ENCODE measurements at places on chromosomes 13 and 19.

DNA sequence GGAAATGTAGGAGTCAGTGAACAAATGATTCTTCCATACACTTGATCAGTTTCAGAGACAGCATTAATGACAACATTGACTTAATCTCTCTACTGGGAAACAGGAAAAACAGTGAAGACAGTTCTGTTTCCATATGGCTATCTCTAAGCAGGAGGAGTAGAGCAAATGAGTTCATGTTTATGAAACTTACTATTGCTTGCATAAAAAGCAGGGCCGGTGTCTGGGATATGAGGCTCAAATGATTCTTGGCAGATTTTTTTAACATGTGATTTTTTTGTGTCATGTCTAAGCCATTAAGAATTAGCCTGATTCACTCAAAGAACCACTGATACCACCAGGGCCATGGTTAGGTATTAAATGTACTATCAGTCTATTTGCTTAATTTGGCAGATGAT is 141.9 kb downstream of the SLC7A1 start:
- no peak for DNase-seq

- peak; percentile 32 for DNase-seq
Observed at GRCh38 chr19:40607311-40608239, 6.4 kb downstream of the LTBP4 start.

DNA sequence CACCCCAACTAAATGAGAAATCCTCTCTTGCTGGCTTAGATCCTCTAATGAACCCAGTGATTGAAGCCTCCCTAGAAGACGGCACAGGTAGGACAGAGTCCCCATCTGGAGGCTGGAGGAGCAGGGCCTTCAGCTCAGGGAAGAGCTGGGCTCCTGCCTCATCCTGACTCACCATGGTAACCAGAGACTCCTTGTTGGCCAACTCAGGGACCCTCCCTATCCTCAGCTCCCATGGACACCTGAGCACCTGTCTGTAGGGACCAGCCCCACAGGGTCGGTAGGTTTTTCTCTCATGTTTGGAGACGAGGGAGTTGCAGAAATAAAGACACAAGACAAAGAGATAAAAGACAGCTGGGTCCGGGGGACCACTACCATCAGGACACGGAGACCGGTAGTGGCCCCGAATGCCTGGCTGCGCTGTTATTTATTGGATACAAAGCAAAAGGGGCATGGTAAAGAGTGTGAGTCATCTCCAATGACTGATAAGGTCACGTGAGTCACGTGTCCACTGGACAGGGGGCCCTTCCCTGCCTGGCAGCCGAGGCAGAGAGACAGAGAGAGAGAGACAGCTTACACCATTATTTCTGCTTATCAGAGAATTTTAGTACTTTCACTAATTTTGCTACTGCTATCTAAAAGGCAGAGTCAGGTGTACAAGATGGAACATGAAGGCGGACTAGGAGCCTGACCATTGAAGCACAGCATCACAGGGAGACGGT is 26.6 kb downstream of the SIGLEC7 start:
- DNase-seq = no peak

DNA sequence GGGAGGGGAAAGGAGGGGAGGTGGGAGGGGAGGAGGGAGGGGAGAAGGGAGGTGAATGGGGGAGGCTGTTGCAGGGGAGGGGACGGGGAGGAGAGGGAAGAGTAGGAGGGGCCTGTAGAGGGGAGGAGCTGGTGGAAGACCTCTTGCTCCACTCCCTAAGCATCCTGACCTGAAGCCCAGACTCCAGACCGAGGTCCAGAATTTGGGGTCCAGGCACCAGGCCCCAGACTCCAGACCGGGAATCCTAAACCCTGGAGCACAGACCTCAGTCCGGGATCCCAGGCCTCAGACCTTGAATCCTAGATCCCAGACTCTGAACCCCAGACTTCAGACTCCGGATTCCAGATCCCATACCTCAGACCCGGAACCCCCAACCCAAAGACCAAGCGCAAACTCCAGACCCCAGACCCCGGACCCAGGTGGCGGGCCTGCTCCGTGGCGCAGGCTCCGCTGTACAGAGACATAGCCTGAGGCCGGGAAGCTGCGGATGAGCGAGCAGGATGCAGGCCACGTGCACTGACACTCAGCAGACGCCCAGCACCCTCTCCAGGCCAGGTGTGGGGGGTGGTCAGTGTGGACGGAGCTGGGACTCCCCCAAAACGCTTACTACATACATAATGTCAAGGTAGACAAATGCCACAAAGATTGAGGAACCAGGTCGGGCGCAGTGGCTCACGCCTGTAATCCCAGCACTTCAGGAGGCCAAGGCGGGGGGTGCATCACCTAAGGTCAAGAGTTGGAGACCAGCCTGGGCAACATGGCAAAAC is 710 bp upstream of the BTBD2 start:
- DNase-seq = peak; percentile 78

DNA sequence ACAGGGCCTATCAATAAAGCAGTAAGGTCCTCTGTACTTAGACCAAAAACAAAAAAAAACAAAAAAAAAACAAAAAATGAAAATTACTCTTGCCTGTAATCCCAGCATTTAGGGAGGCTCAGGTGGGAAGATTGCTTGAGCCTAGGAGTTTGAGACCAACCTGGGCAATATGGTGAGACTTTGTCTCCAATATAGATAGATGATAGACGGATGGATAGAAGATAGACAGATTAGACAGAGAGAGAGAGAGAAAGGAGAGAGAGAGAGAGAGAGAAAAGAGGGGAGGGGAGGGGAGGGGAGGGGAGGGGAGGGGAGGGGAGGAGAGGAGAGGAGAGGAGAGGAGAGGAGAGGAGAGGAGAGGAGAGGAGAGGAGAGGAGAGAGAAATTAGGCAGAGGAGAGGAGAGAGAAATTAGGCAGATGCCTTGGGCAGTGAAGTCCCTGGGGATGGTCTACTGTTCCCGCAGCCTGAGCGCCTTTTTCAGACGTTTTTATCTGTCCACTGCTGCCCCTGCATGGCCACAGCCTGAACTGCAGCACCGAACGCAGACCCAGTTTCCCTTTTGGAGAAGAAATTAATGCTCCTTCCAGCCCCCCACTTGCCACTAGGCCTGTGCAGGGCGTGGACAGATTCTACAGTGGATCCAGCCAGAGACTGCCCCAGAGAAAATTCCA is 9.8 kb upstream of the ZNF627 start:
- DNase-seq = peak; percentile 80

- no peak for DNase-seq
Observed at GRCh38 chr19:42207767-42208271, 9.7 kb downstream of the DEDD2 start.

- no peak for DNase-seq
Observed at GRCh38 chr19:40583283-40583682, 6.6 kb downstream of the SHKBP1 start.

- DNase-seq = no peak
Observed at GRCh38 chr19:45771311-45771933, 2.4 kb upstream of the SIX5 start.

DNA sequence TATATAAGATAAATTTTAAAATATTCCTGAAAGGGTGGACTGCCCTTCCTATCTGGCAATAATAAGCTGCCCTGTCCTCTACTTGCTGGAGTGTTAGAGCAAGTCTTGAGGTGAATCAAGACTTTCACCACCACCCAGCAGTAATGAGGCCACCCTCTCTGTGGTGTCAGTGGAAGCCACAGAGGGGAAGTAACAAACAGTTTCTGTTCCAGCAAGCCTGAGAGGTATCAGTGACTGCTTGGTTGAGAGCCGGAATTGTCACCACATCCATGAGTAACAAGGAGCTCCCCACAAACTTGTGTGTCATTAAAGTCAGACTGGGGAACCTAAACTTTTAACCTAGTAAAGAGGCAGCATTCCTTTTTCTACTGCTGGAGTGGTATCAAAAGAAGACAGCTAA is 532.7 kb upstream of the SPRY2 start:
- DNase-seq = no peak

GRCh38 chr19:19209372-19209771 is 2.4 kb upstream of the NCAN start:
- DNase-seq = no peak

DNA sequence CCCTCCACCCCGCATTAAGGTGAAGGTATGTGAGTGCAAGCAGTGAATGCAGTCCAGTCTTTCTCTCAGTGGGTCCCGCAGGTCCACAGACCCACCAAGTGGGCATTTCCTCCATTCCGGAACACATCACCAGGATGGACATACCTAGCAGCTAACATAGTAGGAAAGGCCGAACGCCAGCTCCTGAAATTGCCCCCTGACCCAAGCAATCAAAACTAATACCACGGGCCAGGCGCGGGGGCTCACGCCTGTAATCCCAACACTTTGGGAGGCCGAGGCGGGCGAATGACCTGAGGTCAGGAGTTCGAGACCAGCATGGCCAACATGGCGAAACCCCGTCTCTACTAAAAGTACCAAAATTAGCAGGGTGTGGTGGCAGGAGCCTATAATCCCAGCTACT is 71.7 kb upstream of the VSTM2B start:
- no peak for DNase-seq
